ENCODE measurements at places on chromosomes 12 and 14. TPM values are rescaled to one million over a fixed set of nuclear protein-coding genes. Genes with fewer than 3 reads are reported as not detected.

The GPRC5D gene
- polyA plus RNA-seq = 6.4 TPM

The KLRB1 gene
- 0.53 TPM for polyA plus RNA-seq

The SMIM41 gene
- polyA plus RNA-seq = 0.12 TPM

The SLC6A15 gene
- not detected for polyA plus RNA-seq

The NFATC4 gene
- polyA plus RNA-seq = 3.7 TPM

Measured in B cell (primary cell).